ENCODE measurements at places on chromosomes 1 and 21.

DNA sequence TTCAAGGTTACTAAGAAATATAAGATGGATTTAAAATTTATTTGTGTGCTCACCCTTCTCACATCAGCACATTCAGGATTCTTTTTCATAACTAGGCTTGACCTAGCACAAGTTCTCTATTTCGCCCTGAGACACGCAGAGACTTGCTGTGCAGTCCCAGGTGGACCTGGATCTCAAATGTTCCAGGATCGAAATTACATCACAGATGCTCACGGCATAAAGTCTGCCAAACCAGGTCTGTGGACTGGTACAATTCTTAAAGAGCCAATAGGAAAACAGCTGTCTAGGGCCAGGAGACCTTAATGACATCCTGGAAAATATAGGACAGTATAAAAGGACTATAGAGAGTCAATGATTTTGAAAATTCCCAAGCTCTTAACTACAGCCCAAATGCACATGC, 2.2 kb downstream of the PGBD5 start:
- no peak for DNase-seq

GRCh38 chr1:66217021-66217420, 316.9 kb upstream of the SGIP1 start:
- peak; percentile 48 for DNase-seq

- DNase-seq = no peak
These were observed 131.8 kb downstream of the PDE4B start for GRCh38 chr1:65924471-65924870.

GRCh38 chr1:1969505-1969900, 34.1 kb downstream of the CFAP74 start:
- no peak for DNase-seq

DNA sequence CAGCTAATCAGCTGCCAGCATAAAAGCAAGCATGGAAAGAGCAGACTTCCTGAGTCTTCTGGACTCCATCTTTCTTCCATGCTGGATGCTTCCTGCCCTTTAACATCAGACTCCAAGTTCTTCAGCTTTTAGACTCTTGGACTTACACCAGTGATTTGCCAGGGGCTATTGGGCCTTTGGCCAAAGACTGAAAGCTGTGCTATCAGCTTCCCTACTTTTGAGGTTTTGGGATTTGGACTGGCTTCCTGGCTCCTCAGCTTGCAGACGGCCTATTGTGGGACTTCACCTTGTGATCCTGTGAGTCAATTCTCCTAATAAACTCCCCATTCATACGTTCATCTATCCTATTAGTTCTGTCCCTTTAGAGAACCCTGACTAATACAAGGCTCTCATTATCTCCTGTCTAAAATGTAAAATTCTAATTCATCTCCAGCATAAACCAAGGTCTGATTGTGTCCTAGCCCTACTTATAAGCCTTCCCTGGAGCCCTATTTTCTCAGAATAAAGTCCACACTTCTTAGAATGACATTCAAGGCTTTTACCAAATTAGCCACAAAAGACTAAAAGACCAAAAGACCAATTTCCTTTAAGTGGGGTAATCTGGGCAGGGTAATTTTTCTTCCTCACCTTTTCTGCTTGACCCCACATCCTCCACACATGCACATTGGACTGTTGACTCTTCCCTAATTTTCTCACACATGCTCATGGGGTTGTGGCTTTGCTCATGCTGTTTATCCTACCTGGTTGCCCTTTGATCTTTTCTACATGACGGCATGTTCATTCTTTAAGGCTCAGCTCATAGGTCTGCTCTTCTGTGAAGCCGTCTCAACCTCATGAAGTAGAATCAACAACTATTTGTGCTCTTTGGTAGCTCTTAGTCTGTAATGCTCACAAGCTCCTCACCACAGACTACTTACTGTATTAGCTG, 18.1 kb upstream of the ENAH start:
- DNase-seq = no peak

DNA sequence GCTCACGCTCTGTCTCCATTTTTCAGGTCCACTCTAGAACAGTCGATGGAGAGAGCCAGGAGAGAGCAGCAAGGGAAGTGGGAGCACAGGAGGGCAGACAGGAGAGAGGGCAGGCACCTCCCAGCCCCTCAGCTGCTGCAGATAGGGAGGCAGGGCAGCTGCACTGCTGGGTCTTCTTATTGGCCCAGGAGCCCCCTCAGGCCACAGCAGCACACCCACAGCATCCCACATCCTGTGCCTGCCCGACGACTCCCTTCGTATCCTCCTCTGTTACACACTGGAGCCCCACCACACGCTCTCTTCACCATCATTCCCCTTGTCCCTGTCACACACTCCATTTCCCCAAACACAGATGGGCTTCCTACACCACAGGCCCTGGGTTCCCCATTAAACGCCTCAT, 13.7 kb upstream of the ARTN start:
- DNase-seq = no peak

- DNase-seq = no peak
These were observed 3.6 kb downstream of the GPR52 start for GRCh38 chr1:174451408-174451807.

DNA sequence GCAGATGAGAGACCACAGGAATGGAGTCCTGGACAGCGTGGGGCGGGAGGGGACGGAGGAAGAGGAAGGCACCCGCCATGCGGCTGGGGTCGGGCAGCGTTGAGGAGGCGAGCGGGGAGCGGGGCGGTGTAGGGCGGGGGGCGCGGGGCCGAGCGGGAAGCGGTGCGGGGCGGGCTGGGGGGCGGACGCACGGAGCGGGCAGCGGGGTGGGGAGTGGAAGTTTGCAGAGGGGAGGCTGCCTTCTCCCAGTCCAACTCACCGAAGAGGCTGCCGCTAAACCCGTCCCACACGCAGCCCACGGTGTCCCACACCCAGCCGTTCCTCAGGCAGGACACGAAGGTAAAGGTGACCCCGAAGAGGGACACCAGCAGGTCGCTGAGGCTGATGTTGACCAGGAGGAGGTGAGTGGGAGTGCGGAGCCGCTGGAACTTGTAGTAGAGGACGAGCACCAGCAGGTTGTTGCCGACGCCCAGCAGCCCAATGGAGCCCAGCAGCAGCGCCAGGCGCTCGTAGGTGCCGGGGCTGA, 483 bp downstream of the CHML start:
- no peak for DNase-seq

- no peak for DNase-seq
These were observed 134.4 kb upstream of the SMYD2 start for GRCh38 chr1:214146523-214146922.

GRCh38 chr1:160414881-160415280, 14.5 kb downstream of the VANGL2 start:
- DNase-seq = no peak

DNA sequence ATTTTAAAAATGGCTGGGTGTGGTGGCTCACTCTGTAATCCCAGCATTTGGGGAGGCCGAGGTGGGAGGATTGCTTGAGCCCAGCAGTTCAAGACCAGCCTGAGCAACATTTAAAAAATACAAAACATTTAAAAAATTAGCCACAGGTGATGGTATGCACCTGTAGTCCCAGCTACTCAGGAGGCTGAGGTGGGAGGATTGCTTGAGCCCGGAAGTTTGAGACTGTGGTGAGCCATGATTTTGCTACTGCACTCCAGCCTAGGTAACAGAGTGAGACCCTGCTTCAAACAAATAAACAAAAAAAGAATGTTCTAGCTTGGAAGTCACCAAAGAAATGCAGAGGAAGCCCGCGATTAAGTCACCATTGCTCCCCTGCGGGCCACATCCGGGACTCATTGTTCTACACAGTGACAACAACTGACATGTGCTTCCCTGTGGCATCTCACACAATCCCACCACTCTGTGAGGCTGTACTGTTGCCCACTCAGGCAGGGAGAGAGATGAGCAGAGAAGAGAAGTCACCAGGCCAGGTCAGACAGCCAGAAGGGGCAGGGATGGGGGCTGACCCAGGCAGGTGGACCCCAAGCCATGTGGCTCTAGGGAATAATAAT, 18.4 kb upstream of the SPATC1L start:
- DNase-seq = no peak

GRCh38 chr1:199918196-199918769, 109.2 kb upstream of the NR5A2 start:
- no peak for DNase-seq

DNA sequence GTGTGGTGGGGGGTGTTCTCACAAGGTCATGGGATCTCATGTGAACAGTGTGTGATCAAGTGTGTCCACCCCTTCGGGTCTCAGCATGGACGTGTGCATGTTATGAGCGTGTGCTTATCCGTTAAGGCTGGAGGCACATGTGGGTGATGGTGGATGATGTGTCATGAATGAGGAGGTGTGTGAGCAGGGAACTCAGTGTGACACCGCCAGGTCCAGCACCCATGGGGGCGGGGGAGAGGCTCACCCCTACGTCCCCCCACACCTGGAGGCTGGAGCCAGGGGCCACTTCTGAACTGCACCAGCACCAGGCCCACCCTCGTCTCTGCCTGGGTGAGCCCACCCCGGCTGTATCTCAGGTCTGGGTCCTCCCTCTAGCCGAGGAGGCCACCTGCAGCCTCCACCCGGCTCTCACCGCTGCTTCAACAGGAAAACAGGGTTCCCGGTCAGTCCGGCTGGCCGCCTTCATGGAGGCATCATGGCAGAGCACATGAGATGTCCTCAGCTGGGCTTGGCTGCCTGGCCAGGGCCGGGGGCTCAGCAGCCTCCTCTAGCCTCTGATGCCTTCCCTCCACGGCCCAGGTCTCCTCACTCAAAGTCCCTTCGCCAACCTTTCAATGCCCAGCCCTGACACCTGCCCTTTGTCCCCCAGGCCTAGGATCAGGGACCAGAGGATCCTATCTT, 34.2 kb upstream of the C1QA start:
- no peak for DNase-seq

GRCh38 chr1:106700211-106700610, 356.3 kb upstream of the PRMT6 start:
- DNase-seq = peak; percentile 69

- no peak for DNase-seq
These were observed 31.7 kb downstream of the CHML start for GRCh38 chr1:241608379-241609033.

- DNase-seq = no peak
These were observed 98.9 kb downstream of the TNFSF18 start for GRCh38 chr1:172951730-172952365.

GRCh38 chr1:70295749-70296148, 58.8 kb downstream of the ANKRD13C start:
- DNase-seq = no peak

Data from BJ (cell line).